ENCODE measurements at places on chromosomes 4 and X. TPM values are rescaled to one million over a fixed set of nuclear protein-coding genes. Genes with fewer than 3 reads are reported as not detected.

- DNase-seq = peak; percentile 24
These were observed 25.4 kb downstream of the MBNL3 start for GRCh38 chrX:132463411-132463810.

ATP2B3 gene
- not detected for total RNA-seq

DNA sequence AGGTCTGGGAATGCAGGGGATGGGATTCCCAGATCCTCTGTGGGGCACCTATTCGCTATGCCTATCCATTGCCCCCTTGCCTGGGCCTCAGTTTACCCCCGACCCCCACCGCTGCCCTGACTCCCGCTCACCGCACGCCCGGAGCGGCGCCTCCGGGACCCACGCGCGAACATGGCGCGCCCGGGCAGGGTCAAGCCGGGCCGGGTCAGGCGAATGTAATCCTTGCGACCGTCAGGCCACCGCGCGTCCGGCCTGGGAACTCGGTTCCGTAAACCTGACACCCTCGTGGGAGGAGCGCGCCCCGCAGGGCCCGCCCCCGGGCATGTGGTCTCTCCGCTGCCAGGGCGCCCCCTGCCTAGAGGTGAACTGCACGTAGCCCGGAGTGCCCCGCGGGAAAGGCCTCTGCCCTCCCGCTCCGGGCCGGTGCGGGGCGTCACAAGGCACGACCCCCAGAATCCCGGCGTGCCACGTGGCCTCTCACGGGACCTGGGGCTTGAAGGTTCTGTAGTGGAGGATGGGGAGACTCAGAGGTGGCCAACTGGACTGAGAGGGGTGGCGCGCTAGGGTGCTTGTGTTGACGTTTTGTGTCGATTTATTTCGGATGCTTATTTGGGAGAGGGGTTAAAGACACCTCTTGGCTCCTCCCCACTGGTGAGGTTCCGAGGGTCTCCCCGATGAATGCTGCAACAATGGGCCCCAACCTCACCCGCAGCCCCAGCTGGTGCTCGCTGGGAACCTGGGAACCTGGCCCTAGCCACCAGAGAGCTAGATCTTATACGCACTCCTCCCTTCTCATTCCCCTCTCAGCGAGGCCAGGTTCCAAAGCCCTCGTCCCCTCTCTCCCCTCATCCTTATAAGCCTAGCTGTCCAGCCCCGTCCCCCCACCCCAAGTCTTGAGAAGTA is at the start of gene PRICKLE3:
TSS of gene PRICKLE3 (minus strand) at position 249 of the 903 bp plus-strand sequence. CDS start at position 173, 76 bp downstream.
- peak; percentile 38 for DNase-seq

DNA sequence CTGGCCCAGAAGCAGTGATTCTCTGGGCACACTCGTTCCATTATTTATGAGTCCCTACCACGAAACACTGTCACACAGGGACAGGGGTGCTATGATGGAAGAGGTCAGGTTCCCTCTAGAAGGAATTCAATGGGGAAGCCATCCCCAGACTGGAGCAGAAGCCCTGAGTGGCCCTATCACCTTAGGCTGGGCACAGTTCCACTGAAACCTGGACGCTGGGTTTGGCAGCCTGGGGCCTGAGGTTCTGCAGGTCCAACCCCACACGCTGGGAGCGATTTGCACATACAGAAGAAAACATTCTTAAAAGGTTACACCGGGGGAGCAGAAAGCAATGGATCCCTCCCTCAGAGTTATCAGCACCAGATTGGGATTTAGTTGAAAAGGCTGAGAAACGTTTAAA is 63.3 kb downstream of the PHKA2 start:
- no peak for DNase-seq

SLC9B1 gene
- 2.0 TPM for total RNA-seq

WDR44 gene
- total RNA-seq = 15.0 TPM

DNA sequence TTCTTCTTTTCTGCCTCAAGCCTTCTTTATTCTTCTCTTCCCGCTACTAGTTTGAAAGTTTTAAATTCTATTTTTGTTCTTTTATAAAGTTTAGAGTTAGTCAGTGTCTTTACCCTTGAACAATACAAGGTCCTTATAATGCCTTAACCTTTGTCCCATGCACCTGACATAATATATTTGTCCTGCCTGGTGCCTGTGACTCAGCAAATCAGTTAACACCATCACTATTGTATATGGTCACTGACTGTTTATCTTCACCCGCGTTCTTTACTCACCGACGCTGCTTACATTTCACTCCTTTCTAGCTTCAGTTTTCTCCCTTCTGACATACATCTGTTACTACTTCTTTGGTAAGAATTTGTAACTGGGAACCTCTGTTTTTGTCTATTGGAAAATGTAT is 5.7 kb downstream of the SMIM20 start:
- DNase-seq = peak; percentile 25

- DNase-seq = peak; percentile 1
These were observed 45.0 kb downstream of the TMEM47 start for GRCh38 chrX:34612036-34612435.

- DNase-seq = no peak
These were observed 395.3 kb upstream of the PITX2 start for GRCh38 chr4:111018216-111018615.

CD38 gene
- under 0.01 TPM for total RNA-seq

XK gene
- total RNA-seq = 0.17 TPM

DNA sequence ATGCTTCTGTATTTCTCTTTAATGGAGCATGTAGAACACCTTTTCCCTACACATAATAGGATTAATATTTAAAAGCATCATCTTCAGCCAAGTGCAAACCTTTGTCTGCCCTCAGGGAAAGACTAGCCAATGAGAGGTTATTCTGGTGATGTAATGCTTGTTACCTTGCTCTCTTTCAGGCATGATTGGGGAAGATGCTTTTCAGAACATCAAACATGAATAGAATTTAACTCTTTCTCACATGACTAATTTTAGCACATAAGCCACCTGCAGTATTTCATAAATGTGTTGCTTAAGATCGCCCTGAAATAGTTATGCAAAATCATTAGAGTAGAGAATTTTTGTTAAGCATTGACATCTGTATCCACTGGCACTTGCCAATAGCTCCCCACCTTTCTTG is 10.7 kb upstream of the EPGN start:
- DNase-seq = no peak

- no peak for DNase-seq
These were observed 197.6 kb downstream of the BCOR start for GRCh38 chrX:39899856-39900776.

- peak; percentile 86 for DNase-seq
These were observed 31.1 kb downstream of the NHSL2 start for GRCh38 chrX:71941776-71942175.

DNA sequence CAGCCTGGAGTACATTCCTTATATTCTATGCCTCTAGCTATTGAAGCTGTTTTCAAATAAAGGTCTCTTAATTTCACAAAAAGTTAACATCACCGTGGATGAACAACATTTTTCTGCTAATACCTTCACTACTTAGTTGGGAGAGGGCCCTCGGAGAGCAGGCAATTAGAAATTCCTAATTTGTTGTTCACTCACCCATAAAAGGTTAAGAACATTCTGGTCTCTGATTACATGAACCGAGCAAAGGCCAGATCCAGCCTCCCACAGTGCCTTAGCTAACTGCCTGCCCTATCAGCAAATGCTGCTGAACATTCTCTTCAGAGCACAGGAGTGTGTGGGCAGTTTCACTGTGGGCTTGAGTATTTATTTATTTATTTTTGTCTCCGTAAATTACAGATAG is 36.0 kb upstream of the TTC29 start:
- peak; percentile 37 for DNase-seq

DNA sequence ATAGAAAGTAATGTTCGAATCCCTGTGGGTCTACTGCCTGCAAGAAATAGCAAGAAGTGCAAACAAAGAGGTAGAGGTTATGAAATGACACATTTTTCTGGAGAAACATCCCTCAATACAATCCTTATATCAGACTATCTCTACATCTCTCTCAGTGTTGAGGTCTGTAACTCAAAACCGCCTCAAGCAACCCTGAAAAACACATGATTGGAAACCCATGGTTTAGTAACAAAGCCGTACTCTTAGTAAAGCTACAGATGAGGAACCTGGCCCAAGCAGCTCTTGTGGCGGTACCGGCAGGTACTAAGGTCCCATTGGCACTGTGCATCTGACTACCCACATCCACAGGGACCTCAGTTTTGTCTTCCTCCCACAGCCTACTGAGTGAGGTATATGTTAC is 53.9 kb downstream of the IRF2 start:
- no peak for DNase-seq

DNA sequence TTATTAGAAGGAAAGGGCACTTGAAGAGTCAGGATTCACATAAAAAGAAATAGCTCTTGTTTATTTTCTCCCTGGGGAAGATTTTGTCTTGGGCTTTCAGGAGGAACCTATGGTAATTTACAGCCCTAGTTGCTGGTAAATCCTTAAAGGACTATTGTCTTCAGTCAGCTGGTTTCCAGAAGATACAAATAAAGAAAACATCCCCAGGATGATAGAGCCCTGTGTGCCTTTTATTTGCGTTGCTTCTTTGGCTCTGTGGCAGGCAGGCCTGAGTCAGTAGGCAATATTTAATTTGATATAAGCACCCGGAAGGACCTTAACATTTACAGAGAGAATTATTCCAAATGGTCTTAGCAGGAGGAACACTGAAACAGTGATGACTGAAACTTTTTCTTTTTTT is 131.0 kb upstream of the SLC34A2 start:
- DNase-seq = no peak

DNA sequence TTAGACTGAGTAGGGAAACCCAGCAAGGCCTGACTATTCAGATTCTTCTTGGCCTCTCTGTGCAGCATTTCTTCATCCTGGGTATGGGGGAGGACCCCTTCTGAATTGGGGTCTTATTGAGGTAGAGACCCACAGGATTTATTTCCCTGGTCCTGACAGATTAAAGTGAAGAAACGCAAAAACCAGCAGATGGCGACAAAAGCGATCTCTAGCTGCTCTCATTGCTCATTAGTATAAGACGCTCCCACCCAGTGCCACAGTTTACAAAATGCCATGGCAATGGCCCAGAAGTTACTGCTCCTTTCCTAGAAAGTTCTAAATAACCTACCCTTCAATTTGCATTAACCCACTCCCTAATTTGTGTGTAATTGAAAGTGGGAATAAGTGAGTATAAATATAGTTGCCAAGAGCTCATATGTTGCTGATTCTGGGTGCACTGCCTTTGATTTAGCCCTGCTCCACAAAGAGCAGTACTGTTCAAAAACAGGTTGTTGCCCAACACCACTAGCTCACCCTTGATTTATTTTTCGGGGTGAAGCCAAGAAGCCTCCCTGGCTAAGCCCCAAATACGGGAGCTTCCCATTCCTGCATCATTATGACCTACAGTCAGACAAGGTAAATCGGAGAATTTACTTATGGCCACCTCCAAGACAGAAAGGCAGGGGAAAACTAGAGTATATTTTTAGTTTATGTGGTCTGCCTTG is 3.7 kb upstream of the BEX4 start:
- peak; percentile 57 for DNase-seq

CT83 gene
- total RNA-seq = not detected

DNA sequence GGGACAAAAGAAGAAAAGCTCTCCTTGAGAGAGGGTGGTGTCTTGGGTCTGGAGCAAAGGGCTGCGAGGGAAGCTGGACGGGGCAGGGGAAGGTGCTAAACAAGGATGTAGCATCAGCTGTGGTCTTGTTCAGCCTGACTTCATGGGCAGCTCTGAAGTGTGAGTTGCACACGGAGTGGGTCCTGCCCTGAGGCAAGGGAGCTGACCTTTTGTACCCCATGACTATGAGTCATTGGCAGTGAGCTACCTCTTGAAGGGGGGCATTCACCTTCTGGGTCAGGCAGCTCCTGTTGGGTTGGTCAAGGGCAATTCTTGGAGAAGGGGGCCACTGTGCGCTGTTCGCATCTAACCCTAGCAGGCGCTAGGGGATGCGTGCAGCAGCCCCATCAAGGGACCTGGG is 151.8 kb downstream of the SMIM20 start:
- no peak for DNase-seq

DNA sequence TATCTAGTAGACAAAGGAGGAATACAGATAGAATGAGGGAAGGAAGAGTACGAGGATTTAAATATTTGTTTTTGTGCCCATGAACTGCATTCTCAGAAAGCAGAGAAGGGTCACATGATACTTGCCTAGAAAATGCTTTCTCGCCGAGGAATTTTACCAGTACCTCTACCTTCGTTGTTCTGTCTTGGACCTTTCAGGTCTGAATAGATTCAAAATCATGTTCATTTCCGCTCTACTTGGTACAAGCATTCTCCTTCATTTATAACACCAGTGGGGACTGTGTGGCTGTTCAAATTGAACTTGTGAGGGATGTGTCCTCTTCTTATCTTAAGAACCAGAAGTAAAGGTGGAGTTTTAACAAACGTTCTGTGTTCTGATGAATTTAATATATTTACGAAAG is 1.9 kb downstream of the USP38 start:
- peak; percentile 23 for DNase-seq
